ENCODE measurements at places on chromosomes 16 and 17.

- no peak for DNase-seq
These were observed 18.6 kb upstream of the ACSF3 start for GRCh38 chr16:89074803-89075688.

GRCh38 chr16:84371553-84371865, 3.2 kb downstream of the ATP2C2 start:
- no peak for DNase-seq

GRCh38 chr16:21277927-21278706, at the start of gene CRYM:
Gene CRYM, minus strand, starts transcription at chr16:21278290. Its CDS starts 39 bp downstream, at chr16:21278251.
- DNase-seq: peak; percentile 35

DNA sequence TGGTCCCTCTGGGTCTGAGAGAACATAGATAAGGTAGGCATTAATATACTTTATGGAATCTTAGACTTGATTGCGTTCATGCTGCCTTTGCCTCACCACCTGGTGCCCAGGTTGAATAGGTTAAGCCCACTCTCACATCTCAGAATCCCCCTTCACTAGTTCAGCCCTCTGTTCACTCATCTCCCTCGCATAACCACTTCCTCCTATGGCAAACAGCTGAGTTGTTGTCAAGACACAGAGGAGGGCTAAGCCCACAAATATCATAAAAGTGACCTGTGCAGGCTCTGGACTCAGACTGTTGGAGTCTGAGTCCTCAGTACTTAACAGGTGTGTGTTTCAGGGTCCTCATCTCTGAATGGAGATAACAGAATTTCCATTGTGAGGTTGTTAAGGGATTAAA, 55.7 kb downstream of the GOSR1 start:
- DNase-seq: no peak

- no peak for DNase-seq
These were observed 39.0 kb downstream of the SOX8 start for GRCh38 chr16:1020591-1020990.

DNA sequence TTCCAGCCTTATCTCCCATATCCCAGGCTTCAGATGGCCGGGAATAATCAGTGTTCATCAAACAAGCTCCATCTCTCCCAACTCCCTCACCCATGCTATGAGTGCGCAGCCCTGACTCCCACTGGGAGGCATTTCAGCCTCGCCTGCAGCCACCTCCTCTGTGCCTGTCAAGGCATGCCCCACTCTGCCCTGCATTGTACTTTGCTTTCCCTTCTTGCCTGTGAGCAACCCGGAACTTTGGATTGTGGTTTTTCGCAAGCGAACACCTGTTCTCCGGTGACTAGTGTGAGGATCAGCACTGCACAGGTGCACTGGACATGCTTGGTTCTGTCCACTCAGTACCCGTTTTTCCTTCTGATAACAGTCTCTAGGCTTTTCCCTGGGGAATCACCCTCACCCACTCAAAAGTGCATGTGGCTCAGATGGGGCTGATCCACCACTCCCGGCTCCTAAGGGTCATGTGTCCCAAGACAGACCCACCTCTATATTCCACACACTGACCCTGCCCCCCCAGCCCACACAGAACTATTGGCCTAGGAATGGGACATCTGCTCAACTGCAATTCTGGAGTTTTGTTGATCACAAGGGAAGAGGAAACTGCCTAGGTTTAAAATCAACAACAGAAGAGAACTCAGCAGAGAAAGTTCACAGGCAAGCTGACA, 9.1 kb downstream of the CHST6 start:
- DNase-seq: no peak

DNA sequence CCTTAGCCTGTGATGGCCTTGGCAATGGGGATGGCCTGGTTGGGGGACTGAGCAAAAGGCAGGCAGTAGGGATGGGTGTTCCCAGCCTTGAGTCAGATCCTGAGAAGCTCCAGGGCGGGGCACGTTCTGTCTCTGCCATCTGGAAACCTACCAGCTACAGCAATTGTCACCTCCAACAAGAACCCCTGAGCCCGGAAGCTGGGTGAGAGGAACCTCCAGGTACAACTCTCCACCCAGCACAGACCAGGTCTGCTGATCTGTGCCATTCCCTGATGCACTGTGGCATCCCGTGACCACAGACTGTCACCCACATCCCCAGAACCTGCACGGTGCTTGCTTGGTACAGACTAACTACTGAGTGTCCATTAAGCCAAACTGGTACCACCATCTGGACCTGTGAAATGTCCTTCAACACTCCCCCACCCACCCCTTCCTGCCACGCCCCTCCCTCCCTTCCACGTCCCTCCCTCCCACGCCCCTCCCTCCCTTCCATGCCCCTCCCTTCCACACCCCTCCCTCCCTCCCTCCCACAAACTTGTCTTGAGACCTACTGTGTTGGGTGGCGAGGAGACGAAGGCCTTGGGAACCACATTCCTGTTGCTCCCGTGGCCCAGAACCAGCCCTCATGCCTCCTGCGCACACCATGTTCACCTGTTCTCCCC, 16.6 kb downstream of the MYO15B start:
- DNase-seq: no peak

DNA sequence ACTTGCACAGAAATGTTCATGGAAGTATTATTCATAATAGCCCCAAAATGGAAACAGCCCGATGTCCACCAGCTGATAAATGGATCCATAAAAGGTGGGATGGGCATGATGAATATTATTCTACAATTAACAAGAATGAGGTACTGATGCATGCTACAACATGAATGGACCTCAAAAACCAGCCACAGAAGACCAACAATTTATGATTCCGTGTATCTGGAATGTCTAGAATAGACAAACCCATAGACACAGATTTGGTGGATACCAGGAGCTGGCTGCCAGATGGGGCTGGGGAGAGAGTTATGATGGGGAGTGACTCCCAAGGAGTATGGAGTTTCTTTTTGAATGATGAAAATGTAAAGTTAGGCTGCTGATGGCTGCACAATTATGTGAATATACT, 10.8 kb upstream of the NAGLU start:
- DNase-seq: no peak

GRCh38 chr17:67262435-67263117, 17.6 kb upstream of the HELZ start:
- DNase-seq: no peak

DNA sequence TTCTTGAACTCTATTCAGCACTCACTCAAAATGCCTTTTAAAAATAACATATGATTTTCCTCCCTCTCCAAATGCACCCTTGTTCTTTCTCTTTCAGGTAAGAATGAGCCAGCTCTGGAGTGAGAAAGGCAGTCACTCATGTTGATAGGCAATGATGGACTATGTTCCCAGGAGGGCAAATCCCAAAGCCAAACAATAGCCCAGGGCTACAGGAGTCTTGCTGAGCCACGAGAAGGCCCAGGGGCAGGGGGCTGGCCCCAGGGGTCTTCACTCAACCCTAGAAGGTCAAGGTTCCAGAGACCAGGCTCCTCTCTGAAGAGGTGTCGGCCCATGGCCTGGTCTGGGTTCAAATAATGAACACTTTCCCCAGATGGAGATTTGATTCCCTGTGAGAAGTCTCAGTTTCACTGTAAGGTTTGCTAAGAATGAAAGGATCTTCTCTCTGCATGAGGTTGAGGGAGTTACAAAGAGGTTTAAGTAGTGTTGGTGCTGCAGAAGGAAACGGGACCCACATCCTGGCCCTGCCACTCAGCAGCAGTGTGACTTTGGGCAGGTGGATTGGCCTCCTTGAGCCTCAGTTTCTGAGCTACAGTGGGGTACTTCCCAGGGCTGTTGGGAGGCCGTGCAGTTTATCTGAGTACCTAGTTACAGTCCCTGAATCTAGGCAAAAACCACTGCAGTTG, 49.0 kb downstream of the RTN4RL1 start:
- no peak for DNase-seq

DNA sequence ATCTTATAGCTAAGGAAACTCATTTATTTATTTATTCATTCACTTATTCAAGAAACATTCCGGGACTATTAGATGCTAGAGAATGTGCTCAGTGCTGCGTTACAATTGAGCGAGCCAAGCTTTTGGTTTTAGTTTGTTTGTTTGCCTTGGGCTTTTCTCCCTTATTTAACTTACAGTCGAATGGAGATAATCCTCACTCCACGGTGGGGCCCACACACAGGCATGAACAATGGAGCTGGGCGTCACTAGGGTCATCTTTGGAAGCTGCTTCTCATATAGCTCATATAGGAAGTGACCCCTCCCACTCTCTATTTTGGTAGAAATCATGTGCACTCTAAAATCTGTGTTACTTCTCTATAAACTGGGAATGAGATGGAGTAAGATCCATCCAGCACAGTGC, 210.0 kb downstream of the TMEM114 start:
- DNase-seq: no peak

DNA sequence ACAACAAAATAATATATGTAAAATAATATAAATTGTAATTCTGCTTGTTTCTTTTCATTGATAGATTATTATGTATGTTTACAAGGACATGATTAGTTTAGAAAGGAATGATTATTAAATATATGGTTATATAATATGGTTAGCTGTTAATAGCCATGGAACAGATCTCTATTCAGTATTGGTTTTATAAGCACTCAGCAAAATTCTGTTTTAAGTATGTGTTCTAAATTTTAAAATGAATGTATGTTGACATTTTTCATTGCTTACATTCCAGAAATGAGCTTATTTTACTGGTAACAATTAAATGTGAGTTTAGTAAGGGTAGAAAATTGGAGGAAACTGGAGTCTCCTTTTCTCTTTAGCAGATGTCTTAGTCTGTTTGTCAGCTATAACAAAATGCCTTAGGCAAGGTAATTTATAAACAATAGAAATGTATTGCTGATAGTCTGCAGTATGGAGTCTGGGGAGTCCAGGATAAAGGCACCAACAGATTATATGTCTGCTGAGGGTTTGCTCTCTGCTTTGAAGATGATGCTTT, 45.4 kb downstream of the NFAT5 start:
- DNase-seq: no peak

- DNase-seq: no peak
These were observed 3.3 kb downstream of the TRPV2 start for GRCh38 chr17:16418685-16419068.

GRCh38 chr17:19388791-19389785, 2.1 kb upstream of the MFAP4 start:
- DNase-seq: no peak

Measured in HTR-8/SVneo (cell line).